ENCODE measurements at places on chromosomes 4 and X.
A peak's percentile ranks its signal among the peaks of the same experiment; 100 is the strongest.

- no peak for DNase-seq
These were observed 125.0 kb downstream of the BMPR1B start for GRCh38 chr4:94882756-94883155.

DNA sequence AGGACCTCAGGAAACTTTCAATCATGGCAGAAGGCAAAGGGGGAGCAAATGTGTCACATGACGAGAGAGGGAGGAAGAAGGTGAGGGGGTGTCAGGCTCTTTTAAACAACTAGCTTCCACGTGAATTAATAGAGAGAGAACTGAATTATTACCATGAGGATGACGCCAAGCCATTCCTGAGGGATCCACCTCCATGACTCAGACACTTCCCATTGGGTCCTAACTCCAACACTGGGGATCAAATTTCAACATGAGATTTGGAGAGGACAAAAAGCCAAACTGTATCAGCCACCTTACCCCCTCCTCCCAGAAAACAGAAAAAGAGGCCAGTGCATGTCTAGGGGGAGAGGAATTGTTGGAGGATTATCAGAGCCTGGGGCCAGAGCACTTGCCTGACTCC is 40.4 kb upstream of the LAS1L start:
- DNase-seq, result no peak

DNA sequence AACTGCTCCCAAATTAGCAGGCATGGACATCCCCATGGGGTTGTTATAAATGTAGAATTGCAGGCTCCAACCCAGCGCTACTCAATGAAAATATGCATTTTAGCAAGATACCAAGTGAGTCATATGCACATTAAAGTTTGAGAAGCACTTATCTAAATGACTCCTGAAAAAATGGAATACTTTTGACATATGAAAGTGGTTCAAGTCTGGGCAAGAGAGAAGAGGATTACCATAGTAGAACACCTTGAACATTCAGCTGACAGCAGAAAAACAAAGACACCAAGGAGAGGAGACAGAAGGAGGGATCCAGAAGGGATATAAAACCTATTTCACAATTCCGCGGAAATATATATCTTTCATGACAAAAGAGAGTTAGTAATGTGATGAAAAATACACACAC is 63.2 kb upstream of the CT83 start:
- DNase-seq, result no peak

- no peak for DNase-seq
These were observed 82.7 kb downstream of the TENM3 start for GRCh38 chr4:182325848-182326255.

DNA sequence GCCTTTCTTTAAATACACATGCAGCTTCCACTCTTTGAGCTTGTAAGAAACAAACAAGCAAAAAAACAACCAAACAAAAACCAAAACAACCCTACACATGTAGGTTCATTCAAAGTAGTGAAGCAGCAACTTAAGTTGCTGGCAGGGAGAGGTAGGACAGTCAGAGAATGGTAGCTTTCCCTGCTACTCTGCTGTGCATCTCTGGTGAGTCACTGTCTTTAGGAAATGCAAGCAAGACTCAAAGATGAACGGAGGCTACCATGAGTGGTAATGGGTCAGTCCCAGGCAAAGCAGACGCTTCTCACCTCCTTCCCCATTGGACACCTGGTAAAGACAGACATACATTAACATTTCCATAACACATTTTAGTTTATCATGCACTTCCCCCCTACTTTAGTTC is 43.2 kb downstream of the PGRMC2 start:
- no peak for DNase-seq

- DNase-seq, result no peak
These were observed 5.6 kb upstream of the KLHL2 start for GRCh38 chr4:165201806-165202205.

DNA sequence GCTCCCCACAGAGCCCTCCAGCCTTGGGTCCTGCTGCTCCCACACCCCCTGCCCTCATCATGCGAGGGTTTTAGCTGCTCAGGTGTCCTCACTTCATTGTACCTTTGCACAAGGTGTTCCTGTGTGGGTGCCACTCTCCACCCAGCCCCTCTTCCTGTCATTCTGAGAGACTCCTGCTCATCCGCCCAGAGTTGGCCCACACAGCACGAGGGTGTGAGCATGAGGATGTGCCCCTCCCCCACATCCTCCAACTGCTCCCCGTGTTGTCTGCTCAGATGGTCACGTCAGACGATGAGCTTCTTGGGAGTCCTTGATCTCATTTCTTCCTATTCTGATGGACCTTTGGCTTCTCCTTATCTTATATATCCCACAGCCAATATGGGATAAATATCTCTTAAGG is 53.2 kb downstream of the HTT-AS start:
- no peak for DNase-seq

DNA sequence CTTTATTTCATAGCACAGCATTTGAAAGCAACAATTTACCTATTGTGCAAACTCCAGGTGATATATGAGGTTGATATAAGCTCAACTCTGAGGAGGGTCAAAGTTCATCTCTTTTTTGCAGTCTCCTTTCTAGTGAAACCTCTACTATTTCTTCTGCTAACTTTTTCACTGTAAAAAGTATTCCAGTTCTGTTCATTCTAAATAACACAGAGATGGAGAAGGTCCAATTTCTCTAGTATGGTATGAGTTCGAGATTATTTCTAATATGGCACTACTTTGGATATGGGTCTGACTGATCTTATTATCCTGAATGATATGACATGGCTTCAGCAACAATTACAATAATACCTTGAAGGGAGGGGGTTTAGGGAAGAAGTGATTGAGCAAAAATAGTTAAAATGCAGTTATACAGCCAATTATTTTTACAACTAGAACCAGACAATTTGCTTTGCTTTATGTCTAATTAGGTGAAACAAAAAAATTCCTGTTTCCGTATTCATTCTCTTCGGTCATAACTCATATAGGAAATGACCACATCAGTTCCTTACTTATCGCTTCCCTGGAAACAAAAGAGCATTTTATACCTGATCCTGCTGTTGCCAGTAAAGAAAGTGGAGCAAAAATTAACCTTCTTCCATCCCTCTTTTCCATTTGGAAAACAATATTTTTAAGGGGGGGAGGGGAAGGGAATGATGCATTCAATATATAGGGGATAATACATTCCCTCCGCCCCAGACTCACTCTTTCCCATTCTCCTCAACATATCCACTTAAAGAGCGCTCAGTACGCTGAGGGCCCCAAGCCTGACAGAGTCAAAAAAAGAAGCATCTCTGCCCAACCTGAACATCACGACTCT is 1.0 kb downstream of the TBC1D9 start:
- no peak for DNase-seq

GRCh38 chrX:103098488-103098887 is 5.5 kb upstream of the NXF3 start:
- no peak for DNase-seq

GRCh38 chr4:147942729-147943128 is 210.8 kb downstream of the ARHGAP10 start:
- no peak for DNase-seq

DNA sequence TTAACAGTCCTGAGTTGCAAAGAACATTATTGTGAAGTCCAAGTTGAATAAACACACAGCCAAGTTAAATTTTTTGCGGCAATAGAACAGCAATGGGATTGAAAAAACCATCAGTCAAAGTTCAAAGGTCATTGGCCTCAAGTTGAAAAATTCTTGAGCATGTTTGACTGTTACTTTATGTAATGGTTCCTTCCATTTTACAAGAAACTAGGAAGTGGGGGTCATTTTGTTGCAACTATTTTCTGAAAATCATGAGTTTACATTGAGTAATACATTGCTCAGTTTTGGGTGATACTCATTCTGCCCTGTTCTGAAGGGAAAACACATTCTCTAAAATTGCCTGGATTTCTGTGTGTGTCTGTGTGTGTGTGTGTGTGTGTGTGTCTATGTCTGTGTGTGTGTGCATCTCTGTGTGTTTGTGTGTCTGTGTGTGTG is 5.2 kb upstream of the IRF2 start:
- no peak for DNase-seq

- DNase-seq, result no peak
These were observed 15.3 kb upstream of the TASL start for GRCh38 chrX:30592831-30593230.

GRCh38 chrX:9341291-9342201 is 123.3 kb upstream of the TBL1X start:
- peak; percentile 49 for DNase-seq

DNA sequence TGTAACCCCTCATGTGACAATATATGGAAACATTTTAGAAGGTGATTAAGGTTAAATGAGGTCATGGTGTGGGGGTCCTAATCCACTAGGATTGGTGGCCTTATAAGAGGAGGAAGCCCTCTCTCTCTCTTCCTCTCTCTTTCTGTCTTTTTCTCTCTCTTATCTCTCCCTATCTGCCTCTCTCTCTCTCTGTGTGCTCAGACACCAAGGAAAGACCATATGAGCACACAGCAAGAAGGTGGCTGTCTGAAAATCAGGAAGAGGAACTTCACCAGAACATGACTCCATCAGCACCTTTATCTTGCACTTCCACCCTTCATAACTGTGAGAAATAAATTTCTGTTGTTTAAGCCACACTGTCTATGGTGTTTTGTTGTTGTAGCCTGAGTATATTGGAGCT is 1472.2 kb downstream of the PCDH7 start:
- DNase-seq, result no peak

- no peak for DNase-seq
These were observed 111.3 kb downstream of the GATB start for GRCh38 chr4:151649479-151649878.

DNA sequence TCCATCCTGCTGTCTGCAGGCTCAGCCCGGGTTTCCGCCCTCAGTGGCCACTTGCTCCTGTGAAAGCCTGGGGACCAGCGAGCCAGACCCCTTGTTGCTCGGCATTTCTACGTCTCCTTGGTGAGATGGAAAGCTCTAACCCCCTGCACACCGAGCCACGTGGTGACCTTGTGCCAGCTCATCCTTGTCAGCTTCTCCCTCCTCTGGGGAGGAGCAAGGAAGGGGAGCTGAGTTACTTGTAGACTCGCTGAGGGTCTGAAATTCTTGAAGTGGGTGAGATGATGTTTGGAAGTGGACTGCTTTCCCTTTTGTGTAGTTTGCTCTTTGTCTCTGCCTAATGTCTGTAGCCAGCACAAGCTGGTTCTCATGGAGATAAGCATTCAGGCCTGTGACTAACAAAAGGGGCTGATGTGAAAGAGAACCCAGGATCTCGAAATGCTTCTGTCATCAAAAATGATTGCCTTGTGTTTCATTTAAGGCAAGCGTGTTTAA is 29.3 kb downstream of the RGS12 start:
- DNase-seq, result no peak
